Activated CD4-positive, alpha-beta T cell treated with anti-CD3 and anti-CD28 coated beads, Interleukin-2, amount 50 U/mL, for 1 hour (primary cell): ENCODE measurements at places on chromosomes 1 and 21.

- no peak for DNase-seq
These were observed 129.0 kb upstream of the KLHDC7A start for GRCh38 chr1:18351735-18352134.

DNA sequence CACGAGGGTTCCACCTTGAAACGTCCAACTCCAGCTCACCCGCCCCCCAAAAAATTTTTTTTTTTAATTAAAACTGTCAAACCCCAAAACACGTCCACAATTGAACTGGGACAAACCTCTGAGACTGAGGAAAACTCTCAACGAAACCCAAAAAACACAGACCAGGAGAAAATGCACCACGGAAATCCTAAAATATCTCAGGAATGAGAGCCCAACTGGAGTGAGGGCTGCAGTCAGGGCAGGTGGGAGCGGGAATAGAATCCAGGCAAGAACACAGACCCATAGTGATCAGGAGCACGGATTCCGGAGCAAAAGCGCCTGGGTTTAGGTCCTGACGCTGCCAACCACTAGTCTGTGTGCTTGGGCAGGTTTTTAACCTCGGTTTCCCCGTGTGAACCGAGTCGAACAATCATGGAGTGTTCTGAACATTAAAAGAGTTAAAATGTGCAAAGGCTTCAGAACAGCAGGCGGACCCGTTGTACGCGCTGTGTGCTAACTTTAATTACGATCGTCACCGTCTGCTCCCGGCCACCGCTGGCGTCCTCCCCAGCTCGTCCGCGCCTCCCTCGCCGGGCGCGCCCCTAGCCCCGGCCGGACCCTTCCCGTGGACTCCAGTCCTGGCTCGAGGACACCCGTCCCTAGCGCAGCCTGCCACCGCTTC, 624 bp downstream of the ARHGAP29 start:
- DNase-seq, result no peak

DNA sequence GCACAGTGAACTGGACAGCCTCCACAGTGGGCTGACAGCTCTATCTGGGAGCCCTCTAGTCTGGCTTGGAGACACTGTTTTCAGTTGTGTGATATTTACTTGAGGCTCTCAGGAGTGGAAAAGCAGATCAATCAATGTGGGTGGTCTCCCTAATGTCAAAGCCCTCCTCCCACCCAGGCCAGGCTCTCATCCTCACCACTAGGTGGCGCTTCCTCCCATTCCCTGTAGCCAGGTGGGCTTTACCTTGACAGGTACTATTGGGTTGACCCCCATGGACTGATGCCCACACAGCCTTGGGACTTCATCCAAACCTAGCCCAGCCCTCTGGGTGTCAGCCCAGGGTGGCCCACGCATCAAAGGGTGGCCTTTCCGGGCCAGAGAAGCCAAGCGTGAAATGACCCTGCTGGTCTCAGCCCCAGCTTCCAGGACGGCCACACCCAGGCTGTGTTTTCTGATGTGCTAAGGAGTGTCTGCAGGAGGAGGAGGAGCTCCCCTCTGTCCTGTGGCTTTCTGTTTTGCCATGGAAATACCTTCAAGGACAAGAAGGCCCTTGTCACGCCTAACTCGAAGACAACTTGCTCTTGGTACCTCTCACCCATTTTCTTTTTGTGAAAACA, 54.0 kb downstream of the CLIC6 start:
- peak; percentile 17 for DNase-seq

GRCh38 chr1:103945774-103946173, 196.1 kb downstream of the AMY1C start:
- DNase-seq, result no peak

DNA sequence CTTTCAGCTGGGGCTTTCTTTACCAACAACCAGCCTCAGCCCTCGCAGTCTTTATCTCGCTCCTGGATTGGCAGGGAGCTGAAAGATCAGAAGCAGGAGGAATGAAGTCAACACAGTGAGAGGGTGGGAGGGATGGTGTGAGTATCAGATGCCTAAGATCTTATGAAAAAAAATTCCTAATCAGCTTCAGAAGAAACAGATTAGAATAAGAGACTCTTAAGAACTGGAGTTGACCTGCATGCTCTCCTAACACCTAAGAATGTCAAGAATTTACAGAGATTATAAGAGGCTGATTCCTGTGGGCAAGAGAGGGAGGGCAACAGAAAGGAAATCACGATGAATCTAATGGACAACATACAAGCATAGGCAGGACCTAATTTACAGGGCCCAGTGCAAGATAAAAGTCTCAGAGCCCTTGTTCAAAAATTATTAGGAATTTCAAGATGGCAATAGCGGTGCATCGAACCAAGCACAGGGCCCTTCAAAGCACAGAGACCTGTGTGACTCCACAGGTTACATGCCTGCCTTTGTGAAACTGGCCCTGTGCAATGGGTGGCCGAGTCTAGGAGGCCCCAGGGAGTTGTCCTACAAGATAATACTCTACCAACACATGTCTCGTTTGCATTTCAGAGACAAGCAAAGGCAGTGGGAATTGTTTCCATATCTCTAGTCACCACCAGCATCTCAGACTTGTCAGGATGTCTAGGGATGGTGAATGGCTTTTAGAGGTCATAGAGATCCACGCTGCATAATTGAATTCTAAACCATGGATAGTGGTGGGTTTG, 65.3 kb upstream of the PPP2R5A start:
- no peak for DNase-seq

DNA sequence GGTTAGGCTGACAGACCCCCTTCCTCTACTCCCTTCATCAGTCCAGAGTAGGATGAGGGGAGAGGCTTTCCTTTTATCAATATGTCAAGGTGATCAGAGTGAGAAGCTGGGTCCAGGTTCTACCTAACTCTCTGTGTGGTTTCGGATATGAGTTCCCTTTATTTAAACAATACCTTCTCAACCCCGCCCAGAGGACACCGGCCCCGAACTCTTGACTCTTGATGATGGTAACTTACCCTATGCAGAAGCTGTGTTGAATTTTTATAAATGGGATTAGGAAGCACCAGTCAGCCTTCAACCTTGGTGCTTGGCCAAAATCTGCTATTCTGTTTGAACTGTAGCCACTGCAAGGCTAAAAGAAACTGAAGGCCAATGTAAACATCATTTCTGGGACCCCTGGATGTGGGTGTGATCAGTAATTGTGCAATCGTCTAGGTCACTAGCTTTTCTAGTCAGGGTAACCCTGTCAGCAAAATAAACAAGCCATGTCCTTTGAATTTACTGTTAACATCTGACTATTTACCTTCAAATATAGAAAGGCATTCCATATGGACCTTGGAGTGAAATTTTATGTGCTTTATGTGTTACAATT, 398.3 kb downstream of the SEC16B start:
- no peak for DNase-seq

GRCh38 chr1:208944981-208945451, 638.5 kb upstream of the CAMK1G start:
- no peak for DNase-seq

DNA sequence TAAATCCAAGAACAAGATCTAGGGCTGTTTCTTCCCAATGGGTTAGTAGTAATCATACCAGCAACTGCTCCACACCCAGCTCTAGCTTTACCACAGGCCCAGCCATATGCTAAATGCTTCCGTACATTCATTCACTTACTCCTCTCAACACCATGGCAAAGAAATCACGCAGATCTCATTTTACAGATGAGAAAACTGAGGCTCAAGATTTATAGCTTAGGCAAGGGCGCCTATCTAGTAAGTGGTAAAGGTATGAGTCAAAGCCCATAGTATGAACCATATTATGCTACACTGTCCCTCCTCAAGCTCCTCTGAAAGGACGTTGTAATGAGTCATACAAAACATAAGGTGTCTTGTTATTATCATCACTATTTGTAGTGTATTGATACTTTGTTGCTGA, 82.2 kb downstream of the NIBAN1 start:
- DNase-seq, result no peak

GRCh38 chr1:64060611-64061302, 142.7 kb upstream of the UBE2U start:
- no peak for DNase-seq

GRCh38 chr1:26015358-26015757, 6.2 kb upstream of the EXTL1 start:
- DNase-seq, result no peak

- DNase-seq, result no peak
These were observed 11.1 kb downstream of the LRRC3 start for GRCh38 chr21:44466351-44466954.

DNA sequence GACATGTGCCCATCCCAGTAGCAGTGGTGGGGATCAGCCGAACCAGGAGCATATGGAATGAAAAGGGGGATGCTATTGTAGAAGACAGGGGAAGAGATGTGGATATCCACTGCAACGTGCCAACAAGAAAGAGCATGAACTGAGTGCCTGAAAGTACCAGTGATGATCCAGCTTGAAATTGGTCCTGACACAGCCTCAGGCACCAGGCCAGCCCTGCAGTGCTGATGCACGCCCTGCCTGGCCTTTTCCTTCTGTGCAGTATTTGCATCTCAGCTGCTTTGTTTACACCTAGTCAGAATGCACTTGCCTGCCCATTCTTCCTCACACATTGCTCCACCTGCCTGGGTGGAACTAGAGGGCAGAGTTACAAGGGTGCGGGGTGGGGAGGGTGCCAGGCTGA, 50.3 kb upstream of the ARTN start:
- DNase-seq, result no peak

DNA sequence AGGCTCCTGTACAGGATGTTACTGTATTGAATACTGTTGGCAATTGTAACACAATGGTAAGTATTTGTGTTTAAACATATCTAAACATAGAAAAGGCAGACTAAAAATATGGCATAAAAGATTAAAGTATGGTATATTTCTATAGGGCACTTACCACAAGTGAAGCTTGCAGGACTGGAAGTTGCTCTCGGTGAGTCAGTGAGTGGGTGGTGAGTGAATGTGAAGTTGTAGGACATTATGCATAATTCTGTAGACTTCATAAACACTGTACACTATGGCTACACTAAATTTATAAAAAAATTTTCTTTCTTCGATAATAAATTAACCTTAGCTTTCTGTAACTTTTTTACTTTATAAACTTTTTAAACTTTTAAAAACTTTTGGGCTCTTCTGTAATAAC, 13.7 kb upstream of the TRIM62 start:
- DNase-seq, result no peak
